Glutamatergic neuron (in vitro differentiated cells): ENCODE measurements at places on chromosomes 4 and X. TPM values are rescaled to one million over a fixed set of nuclear protein-coding genes. Genes with fewer than 3 reads are reported as not detected.

The CT45A2 gene
- total RNA-seq: not detected

The YY2 gene
- 1.1 TPM for total RNA-seq

The TMPRSS11B gene
- total RNA-seq: not detected

The ASB12 gene
- total RNA-seq: 0.32 TPM

The PWWP3B gene
- total RNA-seq: 0.78 TPM

The STAP1 gene
- total RNA-seq: not detected

The SPRY1 gene
- total RNA-seq: 17.2 TPM

The SPANXN4 gene
- total RNA-seq: not detected

The FOXR2 gene
- total RNA-seq: not detected

The HSD17B13 gene
- total RNA-seq: 0.25 TPM

The BST1 gene
- total RNA-seq: not detected

The MAGEA2 gene
- total RNA-seq: 2.7 TPM

The TLR6 gene
- total RNA-seq: not detected

- no peaks in the 10 kb centered on the region for H3K4me1 ChIP-seq
- DNase-seq: no peak
- H3K27me3 ChIP-seq: peaks cover 1% of the 10 kb centered on the region
- no peak overlapping the region for H3K27ac ChIP-seq
- H3K36me3 ChIP-seq: no peaks in the 10 kb centered on the region
Observed at GRCh38 chrX:39011454-39012221, 210.4 kb downstream of the MID1IP1 start.

- peak; percentile 26 for DNase-seq
- H3K4me3 ChIP-seq: no peak overlapping the region
- no peak overlapping the region for H3K27ac ChIP-seq
- H3K4me1 ChIP-seq: peaks cover 5% of the 10 kb centered on the region
- H3K36me3 ChIP-seq: no peaks in the 10 kb centered on the region
Observed at GRCh38 chr4:1571165-1572009, 112.7 kb downstream of the FAM53A start.

- no peak overlapping the region for H3K27ac ChIP-seq
- no peaks in the 10 kb centered on the region for H3K4me1 ChIP-seq
- no peaks in the 10 kb centered on the region for H3K36me3 ChIP-seq
- no peak for DNase-seq
Observed at GRCh38 chrX:118108304-118108703, 8.3 kb downstream of the KLHL13 start.

DNA sequence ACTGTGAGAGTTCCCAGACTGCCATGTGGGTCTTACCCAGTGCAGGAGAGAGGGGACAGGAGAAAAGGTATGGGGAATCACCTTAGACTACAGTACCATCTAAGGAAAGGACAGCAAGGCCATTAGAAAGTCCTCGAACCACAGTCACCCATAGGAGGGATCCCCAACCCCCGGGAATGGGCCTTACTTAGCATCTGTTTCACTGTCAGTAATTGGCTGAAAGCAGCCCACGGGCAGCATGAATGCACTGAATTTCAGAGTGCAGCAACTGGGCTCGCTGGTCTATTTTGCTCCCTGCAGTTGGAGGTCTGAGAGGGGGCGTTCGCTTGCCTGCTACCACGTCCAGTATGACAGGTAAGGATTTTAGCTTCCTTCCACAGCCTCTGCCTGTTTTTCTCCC lies 50.4 kb upstream of the KLHL8 start:
- peaks cover 1% of the 10 kb centered on the region for H3K4me1 ChIP-seq
- H3K36me3 ChIP-seq: no peaks in the 10 kb centered on the region
- H3K27me3 ChIP-seq: peaks cover 1% of the 10 kb centered on the region

DNA sequence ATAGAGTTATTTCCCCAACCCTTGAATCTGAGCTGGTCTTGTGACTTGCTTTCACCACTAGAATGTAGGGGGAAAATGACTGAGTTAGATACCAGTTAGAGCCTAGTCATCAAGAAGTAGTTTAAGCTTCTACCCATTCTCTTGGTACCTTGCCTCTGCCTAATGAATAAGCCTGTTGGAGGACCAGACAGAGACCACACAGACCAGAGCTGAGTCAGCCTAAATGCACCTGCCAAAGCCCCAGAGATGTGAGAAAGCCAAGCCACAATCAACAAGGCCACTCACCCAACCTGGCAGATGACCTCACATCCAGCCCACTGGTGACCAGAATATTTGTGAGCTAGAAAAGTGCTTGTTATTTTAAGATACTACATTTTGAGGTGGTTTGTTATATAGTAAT lies 85.2 kb upstream of the DCLK2 start:
- no peaks in the 10 kb centered on the region for H3K4me1 ChIP-seq
- H3K27ac ChIP-seq: no peak overlapping the region
- DNase-seq: no peak
- no peak overlapping the region for H3K4me3 ChIP-seq
- no peaks in the 10 kb centered on the region for H3K27me3 ChIP-seq

- no peak for DNase-seq
- no peaks in the 10 kb centered on the region for H3K4me1 ChIP-seq
- H3K27me3 ChIP-seq: no peaks in the 10 kb centered on the region
- peaks cover 8% of the 10 kb centered on the region for H3K36me3 ChIP-seq
- H3K27ac ChIP-seq: no peak overlapping the region
Observed at GRCh38 chr4:11532138-11532537, 103.4 kb upstream of the HS3ST1 start.

DNA sequence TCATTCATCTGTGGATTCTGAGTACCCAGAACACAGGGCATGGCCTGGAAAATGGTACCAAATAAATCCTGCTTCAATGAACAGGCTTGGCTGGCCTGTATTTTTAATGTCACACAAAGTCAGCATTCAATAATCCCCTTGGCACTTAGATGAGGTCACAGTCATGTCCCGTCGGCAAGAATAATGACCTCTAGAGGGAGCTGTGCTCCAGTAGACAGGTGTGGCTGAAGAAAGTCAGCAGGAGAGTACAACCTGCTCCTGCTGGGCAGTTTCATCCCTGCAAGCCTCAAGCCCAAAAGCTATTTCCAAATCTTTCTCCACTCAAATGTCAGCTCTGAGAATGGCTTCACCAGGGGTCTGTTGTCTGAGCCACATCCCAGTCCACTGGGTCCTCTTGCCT lies 404.0 kb upstream of the F9 start:
- no peaks in the 10 kb centered on the region for H3K4me1 ChIP-seq
- DNase-seq: peak; percentile 12
- no peaks in the 10 kb centered on the region for H3K36me3 ChIP-seq
- no peak overlapping the region for H3K27ac ChIP-seq

- no peaks in the 10 kb centered on the region for H3K36me3 ChIP-seq
- no peaks in the 10 kb centered on the region for H3K27me3 ChIP-seq
- no peak overlapping the region for H3K4me3 ChIP-seq
- no peak overlapping the region for H3K27ac ChIP-seq
- H3K4me1 ChIP-seq: no peaks in the 10 kb centered on the region
Observed at GRCh38 chr4:104330125-104330905, 164.4 kb downstream of the CXXC4 start.

DNA sequence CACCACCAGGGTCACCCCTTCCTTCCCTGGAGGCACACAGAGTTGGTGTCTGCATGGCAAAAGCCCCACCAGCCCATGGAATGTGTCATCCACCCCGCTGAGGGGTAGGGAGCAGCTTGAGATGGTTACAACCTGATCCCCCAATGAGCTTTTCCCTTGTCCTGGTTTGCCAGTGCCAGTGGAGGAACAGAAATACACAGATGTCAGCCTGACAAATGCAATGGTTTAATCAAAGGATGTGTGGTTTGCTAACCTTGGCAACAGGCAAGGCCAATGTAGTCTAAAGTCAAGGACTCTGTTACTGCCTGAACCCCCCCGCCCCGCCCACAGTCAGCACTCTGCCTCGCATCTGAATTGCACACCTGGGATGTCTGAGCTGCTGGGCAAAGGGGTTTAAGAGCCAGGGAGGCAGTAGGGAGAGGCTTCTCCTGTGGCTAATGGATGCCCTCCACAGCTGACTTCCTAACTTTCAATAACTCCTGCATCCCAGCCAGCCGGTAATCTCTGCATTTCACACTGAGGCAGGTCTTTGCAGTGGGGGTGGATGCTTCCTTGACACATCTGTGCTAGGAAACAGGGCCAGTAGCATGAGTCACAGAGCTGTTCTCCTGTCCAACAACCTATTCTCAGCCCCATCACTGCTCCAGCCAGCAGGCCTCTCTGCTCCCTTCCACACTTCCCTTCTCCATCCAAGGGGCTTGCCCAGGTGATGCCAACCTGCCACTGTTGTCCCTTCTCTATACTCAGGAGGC lies 137.5 kb downstream of the AMMECR1 start:
- H3K27ac ChIP-seq: no peak overlapping the region
- H3K4me3 ChIP-seq: no peak overlapping the region
- peaks cover 4% of the 10 kb centered on the region for H3K27me3 ChIP-seq
- no peaks in the 10 kb centered on the region for H3K36me3 ChIP-seq

GRCh38 chr4:9898596-9899305 lies 117.3 kb downstream of the DRD5 start:
- DNase-seq: peak; percentile 32
- no peak overlapping the region for H3K27ac ChIP-seq
- no peaks in the 10 kb centered on the region for H3K27me3 ChIP-seq
- no peaks in the 10 kb centered on the region for H3K4me1 ChIP-seq

GRCh38 chr4:3207531-3208037 lies 41.4 kb upstream of the MSANTD1 start:
- no peak for DNase-seq
- H3K27ac ChIP-seq: no peak overlapping the region
- H3K4me1 ChIP-seq: peaks cover 7% of the 10 kb centered on the region
- no peaks in the 10 kb centered on the region for H3K36me3 ChIP-seq

GRCh38 chr4:101259876-101260275 lies 87.5 kb downstream of the PPP3CA start:
- no peak for DNase-seq
- H3K4me3 ChIP-seq: no peak overlapping the region
- H3K27me3 ChIP-seq: no peaks in the 10 kb centered on the region
- H3K36me3 ChIP-seq: no peaks in the 10 kb centered on the region
- no peak overlapping the region for H3K27ac ChIP-seq

DNA sequence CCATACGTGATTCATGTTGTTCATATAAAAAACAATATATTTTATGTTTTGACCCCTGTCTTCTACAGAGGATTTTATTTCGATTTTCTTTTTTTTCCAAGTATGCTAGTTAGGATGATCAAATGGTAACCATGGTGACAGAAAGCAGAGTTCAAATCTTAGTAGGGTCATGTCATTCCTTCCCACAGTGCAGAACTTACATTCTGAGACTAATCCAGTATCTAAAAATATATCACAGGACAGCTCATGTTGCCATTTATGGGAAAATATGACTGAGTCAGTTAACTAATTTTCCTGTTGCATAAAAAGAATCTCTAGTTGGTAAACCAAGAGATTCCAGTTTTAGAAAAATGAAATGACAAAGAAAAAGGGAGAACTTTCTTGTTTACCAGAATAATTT lies 209.5 kb downstream of the PARM1 start:
- no peaks in the 10 kb centered on the region for H3K36me3 ChIP-seq
- no peaks in the 10 kb centered on the region for H3K27me3 ChIP-seq
- DNase-seq: no peak
- no peaks in the 10 kb centered on the region for H3K4me1 ChIP-seq
- no peak overlapping the region for H3K27ac ChIP-seq
- no peak overlapping the region for H3K4me3 ChIP-seq

- H3K4me1 ChIP-seq: no peaks in the 10 kb centered on the region
- no peak overlapping the region for H3K4me3 ChIP-seq
- H3K36me3 ChIP-seq: peaks cover 4% of the 10 kb centered on the region
- DNase-seq: no peak
- peaks cover 1% of the 10 kb centered on the region for H3K27me3 ChIP-seq
Observed at GRCh38 chr4:128155874-128156456, 94.9 kb downstream of the LARP1B start.

DNA sequence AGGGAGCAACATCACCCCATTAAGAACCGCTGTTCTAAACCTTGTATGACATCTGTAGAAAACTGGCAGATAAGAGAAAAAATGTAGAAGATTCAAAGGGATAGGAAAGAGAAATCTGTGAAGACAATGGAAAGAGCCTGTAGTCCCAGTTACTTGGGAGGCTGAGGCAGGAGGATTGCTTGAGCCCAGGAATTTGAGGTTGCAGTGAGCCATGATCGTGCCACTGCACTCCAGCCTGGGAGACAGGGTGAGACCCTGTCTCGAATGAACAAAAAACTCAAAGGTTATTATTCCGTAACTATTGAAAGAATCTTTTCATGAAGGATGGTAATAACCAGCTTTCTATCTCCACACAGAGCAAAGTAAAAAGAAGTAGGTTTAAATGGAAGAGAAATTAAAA lies 1.6 kb upstream of the CLCN4 start:
- H3K27me3 ChIP-seq: peaks cover under 1% of the 10 kb centered on the region
- H3K27ac ChIP-seq: peak overlapping the region; percentile 36
- H3K36me3 ChIP-seq: no peaks in the 10 kb centered on the region
- H3K4me3 ChIP-seq: no peak overlapping the region
- peaks cover 8% of the 10 kb centered on the region for H3K4me1 ChIP-seq
- DNase-seq: no peak

DNA sequence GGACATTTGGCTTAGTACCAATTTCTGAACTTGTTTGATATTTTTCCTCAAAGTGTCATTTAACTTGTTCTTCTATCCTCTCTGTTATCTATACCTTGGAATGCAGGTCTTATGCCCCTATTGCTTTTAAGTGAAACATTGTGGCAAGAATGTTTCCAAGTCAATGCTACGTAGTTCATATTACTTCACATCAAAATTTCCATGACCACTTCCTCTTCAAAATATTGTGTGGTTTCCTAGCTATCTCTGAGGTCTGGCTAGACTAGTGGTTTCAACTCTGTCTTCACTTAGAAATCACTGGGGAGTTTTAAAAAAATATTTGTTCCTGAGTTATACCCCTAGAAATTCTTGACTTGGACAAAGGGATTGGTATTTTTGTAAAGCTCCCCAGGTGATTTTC lies 20.2 kb upstream of the RASGEF1B start:
- no peak overlapping the region for H3K4me3 ChIP-seq
- DNase-seq: no peak
- H3K36me3 ChIP-seq: peaks cover 5% of the 10 kb centered on the region
- no peak overlapping the region for H3K27ac ChIP-seq
- peaks cover 2% of the 10 kb centered on the region for H3K27me3 ChIP-seq

DNA sequence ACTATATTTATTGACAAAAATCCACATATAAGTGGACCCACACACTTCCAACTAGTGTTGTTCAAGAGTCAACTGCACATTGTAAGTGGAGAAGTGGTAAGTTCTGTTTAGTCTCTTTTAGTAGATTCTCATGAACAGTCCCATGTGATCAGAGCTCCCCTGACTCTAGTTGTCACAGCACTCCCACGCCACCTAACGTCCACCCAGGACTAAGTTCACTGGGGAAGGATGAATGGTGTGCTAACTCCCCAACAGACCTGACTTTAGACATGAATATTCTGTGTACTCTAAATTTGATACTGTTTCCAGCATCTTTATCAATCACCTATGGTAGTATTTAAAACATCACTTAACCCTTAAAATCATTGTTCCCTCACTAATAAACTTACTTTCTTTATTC lies 59.8 kb downstream of the PACRGL start:
- H3K4me1 ChIP-seq: no peaks in the 10 kb centered on the region
- H3K36me3 ChIP-seq: no peaks in the 10 kb centered on the region
- H3K4me3 ChIP-seq: no peak overlapping the region
- no peaks in the 10 kb centered on the region for H3K27me3 ChIP-seq
- DNase-seq: no peak
- no peak overlapping the region for H3K27ac ChIP-seq
